ENCODE measurements at places on chromosomes 2 and 18.

- no peak for DNase-seq
Measured at GRCh38 chr2:75751824-75752468, 41.2 kb upstream of the GCFC2 start.

DNA sequence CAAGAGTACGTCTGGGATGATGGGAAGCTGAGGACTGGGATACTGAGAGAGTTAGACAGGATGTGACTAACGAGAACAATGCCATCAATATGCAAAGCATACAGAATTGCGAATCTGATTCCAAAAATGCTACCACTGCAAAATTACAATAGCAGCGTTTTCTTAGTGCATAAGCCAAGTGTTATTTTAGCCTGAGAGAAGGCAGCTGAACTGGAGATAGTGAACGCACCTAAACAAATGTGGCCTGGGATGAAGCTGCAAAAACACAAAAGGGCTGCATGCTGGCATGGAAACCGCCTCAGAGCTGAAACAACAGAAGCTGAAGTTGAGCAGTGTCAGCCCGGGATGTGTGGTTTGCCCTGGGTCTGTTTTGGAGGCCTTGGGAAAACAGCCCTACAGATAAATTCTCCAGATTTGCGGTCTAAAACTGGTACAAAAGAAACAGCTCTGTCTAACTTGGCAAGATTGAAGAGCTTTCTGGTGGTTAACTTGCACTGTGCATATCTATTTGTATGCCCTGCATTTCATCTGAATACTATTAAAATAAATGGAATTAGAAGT is 45.5 kb downstream of the LYPD6 start:
- DNase-seq: no peak

DNA sequence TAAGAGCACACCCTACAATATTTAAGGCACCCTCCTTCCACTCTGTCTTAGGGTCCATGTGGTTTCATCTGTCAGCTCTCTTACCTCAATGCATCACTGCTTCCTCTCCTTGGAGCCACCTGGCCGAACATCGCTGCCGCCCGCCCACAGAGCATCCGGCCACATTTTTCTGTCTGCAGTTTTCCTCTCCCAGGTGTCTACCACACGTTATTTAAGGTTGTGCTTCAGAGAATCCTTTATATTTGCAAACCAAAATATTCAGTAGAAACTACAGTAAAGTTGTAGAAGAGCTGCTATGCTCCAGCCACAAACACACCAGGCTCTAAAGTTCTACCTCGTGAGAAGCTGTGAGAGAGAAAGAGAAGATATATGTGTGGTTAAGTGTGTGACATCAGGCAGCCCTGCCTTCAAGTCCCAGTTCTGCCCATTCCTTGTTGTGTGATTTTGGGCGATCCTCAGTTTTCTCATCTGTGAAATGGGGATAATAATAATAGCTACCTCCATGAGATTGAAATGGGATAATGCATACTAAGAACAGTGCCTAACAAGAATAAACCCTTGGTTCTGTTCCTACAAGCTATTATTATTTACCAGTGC is 4.9 kb upstream of the STK17B start:
- DNase-seq: no peak

DNA sequence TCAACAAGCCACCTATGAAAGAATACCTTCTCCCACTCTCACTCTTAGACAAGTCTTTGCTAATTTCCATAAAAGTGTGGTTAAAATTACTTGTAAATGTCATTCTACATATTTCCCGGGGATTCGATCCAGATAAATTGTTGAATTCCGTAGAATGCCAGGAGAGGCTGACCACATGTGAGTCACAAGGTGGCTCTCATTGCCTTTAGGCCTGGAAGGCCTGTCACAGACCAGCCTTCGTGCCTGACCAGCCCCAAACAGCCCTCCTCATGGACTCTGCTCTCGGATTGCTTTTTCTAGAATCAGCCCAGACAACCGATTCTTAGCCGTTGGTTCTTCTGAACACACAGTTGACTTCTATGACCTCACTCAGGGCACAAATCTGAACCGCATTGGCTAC is 86.0 kb downstream of the RTN4 start:
- no peak for DNase-seq

DNA sequence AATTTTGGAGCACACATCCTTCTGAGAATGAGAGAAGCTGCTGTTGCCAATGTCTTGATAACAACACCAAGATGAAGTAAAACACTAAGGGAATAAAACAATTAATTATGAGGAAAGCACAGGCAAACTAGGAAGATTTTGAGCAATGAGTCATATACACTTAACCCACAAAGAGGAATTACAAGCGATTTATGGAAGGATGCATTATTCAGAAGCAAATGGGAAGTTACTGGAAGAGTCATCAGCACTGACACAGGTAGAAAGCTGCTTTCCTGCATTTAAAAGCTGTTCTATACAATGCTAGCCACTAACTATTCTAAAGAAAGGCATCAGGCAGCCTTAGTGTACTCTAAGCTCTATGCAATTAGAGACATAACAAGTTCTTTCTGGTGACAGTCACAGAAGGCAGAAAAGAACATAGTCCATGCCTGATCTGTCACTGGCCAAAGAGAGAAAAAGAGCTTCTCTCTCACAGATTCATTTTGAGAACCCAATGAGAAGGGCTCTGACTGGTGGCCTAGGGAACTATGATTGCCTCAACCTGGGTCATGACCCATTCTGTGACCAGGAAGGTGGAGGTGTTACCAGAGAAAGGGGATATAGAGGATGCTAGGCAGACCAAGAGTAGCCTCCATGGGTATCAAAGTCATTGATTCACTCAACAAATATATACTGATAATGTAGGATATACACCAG is 45.4 kb downstream of the M1AP start:
- no peak for DNase-seq

GRCh38 chr18:6757931-6758330 is 28.4 kb downstream of the ARHGAP28 start:
- no peak for DNase-seq

All from NCI-H69 (cell line).